AG09309 (cell line): ENCODE measurements at places on chromosomes 4 and X.

- no peak for DNase-seq
These were observed 87.0 kb upstream of the RPL34 start for GRCh38 chr4:108533245-108533844.

DNA sequence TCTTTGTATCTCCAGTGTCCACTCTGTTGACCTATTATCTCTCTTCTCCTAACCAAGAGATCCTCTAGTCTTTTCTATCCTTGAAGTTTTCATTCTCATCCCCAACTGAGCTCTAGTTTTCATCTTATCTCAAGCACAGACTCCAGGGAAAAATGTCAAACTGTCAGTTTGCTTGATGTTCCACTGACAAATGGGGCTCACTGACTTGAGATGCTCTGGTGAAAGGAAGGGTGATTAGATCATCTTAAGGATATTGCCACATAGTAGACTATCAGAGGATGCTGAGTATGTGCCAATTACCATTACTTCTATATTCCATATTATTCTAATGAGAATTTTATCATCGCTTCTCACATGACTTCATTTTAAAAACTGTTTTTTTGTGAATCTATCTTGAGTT, 2008.2 kb downstream of the ARAP2 start:
- DNase-seq = no peak

- no peak for DNase-seq
These were observed 94.2 kb upstream of the ENPEP start for GRCh38 chr4:110381784-110382183.

DNA sequence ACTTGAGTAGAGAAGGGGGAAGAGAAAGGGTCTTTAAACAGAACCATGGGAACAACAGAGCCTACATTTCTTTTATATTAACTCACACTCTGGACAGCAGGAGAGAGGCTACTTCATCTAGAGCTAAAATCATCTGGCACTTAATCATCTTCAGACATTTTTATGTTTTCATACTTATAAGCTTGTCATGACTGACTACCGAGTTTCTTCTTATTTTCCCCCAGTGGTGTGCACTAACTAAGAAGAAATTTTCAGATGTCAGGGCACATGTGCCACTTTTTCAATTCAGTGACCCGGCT, 11.8 kb upstream of the RTL5 start:
- DNase-seq = no peak

DNA sequence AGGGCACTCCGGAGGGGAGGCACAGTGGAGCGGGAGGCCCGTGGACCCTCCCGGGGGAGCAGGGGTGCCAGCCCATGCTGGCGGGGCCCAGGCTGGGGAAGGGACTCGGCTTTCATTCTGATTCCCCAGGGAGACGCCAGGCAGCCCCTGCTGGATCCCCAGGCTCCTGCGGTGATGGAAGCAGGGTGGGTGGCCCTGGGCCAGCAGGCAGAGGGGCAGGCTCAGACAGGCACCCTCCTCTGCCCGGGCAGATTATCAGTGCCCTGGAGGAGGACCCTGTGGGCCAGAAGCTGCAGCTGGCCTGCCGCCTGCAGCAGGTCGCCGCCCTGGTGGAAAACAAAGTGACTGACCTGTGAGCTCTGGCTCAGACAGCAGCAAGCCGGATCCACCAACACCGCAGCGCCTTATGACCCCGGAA, 2.1 kb upstream of the SRPK3 start:
- no peak for DNase-seq

- DNase-seq = no peak
These were observed 18.6 kb upstream of the UBA1 start for GRCh38 chrX:47174846-47175587.

- DNase-seq = no peak
These were observed 602 bp downstream of the PRKX start for GRCh38 chrX:3712870-3713224.

- no peak for DNase-seq
These were observed 10.7 kb upstream of the BRS3 start for GRCh38 chrX:136477026-136477425.

GRCh38 chr4:45155081-45155777, 428.9 kb upstream of the GNPDA2 start:
- no peak for DNase-seq
